ENCODE measurements at places on chromosomes 3 and 15.

GRCh38 chr15:90871139-90871715 is 2.8 kb downstream of the FURIN start:
- DNase-seq = peak; percentile 44

GRCh38 chr3:32888739-32889138 is 62.7 kb upstream of the CCR4 start:
- no peak for DNase-seq

GRCh38 chr3:1117843-1118473 is 25.1 kb downstream of the CNTN6 start:
- DNase-seq = no peak

- DNase-seq = peak; percentile 28
Observed at GRCh38 chr15:74251131-74251811, 15.1 kb downstream of the CCDC33 start.

GRCh38 chr15:58770519-58770856 is 614 bp upstream of the MINDY2 start:
- peak; percentile 82 for DNase-seq

DNA sequence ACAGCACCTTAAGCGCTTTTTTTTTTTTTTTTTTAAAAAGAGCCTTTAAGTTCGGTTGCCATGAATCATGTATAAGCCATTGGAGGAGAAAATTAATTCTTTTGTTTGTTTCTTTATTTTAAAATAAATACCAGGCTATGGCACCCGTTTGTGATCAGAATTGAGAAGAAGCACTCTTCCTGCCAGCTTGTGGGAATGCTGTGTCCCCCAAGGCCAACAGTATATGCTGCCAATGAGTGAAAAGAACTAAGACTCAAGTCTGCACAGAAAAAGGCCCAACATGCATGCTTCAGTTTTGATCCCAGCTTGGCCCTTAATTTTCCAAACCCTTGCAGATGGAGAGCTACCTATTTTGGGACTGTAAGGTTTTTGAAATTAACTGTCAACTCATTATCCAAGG is 90.5 kb downstream of the LRRC3B start:
- DNase-seq = no peak

- no peak for DNase-seq
Observed at GRCh38 chr3:189561256-189561655, 69.9 kb upstream of the TP63 start.
